ENCODE measurements at places on chromosomes 13 and 19. TPM values are rescaled to one million over a fixed set of nuclear protein-coding genes. Genes with fewer than 3 reads are reported as not detected.

CYP4F8 gene
- not detected for total RNA-seq

DNA sequence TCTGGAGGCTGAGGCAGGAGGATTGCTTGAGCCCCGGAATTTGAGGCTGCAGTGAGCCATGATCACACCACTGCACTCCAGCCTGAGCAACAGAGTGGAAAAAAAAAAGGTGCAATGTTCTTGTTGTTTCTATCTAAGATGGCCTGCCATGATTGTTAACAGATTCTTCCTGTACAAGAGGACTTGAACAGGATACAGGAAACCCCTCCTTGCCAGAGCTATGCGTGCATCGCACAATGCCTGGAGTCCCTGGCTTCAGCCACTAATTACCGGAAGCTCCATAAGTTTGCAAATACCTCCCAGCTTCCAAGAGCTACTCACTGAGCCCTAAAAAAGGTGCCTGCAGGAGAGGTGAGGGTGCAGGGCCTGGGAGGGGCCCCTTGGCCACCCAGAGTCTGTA, 13.1 kb upstream of the HIF3A start:
- no peak for DNase-seq

GRCh38 chr19:28289295-28290063, 923.5 kb downstream of the UQCRFS1 start:
- DNase-seq: no peak

- DNase-seq: no peak
These were observed 546.7 kb downstream of the SLITRK5 start for GRCh38 chr13:88217883-88218282.

DNA sequence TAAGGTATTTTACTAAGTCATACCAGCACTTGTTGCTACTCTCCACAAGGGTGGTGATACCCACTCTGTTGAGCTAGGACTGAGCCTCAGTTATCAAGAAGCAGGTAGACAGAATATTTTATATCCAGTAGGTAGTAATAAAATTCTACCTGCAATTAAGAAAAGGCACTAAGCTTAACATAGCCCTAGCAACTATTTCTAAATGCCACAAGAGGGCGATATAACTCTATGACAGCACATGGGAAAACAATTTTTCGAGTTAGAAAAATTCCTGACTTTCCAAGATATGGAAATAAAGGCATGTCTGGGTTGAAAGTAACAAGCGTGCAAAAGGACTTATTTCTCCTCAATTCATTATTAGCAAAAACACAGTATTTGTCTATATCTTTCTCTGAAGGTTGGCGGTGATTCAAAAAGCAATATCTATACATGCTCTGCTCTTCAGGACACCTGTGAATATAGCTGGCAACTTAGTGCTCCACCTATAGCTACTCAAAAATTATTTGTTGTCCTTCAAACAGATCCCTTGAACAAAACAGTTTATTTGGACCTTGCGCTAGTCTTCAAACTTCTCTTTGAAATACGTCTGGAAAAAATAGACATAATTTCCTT, 14.7 kb downstream of the CCDC169 start:
- no peak for DNase-seq

DNA sequence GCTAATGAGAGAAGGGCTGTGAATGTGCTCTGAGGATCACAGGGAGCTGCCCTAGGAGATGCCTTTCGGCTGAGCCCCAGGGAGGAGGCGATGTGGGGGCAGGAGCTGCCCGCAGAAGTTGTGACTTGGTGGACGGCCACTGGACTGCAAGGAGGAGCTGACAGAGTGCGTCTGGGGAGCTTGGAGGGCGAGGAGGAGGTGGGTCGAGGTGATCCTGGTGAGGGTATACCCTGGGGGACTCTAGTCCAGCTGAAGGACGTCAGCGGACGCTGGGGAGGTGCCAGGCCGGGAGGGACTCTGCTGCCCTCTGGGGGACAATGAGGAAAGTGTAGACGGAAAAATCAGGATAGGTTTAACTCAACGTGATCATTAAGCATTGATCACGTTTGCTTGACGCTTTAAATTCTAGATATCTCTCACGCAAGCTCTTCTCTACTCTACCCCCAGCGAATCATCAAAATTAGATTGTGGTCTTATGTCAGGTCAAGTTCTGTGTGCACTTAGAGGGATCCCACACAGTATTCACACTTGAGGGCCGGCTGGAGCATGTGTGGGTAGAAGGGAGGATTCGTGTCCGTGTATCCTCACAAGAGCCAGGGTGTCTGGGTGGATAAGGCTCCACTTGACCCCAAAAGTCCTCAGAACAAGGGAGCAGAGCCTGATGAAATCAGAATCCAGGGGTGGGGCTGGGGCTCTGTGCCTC, 3.3 kb upstream of the CEACAM7 start:
- DNase-seq: no peak

DNA sequence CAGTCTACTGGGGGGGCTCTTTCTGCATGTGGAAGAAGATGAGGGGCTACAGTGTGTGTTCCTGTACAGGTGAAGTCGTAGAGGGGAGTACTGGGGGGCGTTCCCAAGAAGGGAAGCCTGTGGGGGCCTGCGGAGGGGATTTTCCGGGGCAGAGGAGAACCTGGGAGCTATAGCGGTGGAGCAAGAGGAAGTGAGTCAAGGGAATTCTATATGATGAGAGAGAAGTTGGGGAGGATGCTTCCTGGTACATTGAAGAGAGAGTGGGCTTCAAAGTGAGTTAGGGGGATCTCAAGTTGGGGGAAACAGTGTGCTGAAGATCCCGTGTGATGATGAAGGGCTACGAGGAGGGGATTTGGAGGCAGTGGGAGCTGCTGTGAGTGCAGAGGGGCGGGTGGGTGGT, 1.9 kb upstream of the CACNG8 start:
- DNase-seq: no peak

GRCh38 chr19:50796128-50796633, 6.0 kb downstream of the ACP4 start:
- DNase-seq: no peak

GRCh38 chr19:37933937-37934358, 26.9 kb downstream of the SIPA1L3 start:
- DNase-seq: no peak

- DNase-seq: no peak
These were observed 284.4 kb downstream of the ZNF536 start for GRCh38 chr19:30656520-30657100.

DNA sequence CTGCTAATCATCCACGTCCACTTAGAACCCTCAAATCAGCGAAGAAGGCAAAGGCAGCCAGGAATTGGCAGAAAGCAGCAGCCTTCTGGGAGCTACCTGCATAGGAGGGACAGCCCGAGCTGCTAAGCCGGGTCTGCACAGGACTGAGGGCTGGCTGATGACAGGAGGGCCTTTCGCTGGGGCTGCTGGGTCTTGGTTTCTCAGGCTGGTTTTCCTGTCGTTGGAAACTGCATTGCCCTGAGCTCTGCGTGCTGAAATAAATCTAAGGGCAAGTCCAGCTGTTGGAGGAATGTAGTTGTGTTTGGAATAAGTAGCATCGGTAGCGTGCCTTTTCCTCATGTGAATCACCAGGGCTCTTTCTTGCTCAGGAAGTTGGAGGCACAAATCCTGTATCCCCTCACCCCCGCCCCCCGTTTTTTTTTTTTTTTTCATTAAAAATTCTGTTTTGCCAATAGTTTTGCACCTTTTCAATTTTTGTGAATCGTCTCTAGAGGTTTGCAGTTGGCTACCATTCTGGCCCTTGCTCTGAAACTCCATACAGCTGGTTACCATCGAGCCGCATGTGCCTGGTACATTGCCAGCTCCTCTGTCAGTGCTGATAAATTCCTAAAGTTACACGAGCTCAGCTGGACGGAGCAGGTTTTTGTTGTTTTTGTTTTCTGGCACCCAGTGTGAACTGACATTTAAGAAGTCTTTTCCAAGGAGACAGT, 193.9 kb upstream of the RNF113B start:
- DNase-seq: no peak

DNA sequence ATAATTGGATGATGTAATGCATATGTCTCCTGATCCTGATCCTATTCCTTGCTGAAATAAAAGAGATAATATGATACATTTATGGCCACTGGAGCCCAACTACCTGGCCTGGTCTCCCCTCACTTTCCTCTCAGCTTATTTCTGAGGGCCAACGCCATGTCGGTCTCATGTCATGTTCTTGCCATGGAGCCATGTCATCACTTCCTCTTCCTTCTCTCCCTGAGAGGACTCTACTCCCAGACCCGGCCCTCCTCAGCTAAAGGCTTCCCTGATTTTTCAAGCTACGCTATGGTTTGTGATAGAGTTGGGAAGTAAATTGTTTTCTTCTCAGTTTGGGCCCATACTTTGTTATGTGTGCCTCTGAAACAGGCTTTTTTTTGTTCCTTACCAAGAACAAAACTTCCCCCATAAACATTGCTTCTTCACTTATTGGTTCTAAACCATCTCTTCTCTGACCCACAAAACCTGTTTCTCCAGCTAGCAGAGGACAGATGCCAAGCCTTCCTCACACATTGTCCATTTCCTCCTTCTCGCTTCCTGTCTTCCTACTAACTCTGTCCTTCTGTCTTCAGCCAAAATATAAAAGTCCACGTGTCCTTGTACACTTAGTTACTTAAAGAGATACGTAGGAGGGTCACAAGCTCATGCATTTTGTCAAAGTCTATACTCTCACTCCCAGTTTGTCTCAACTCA, 319.9 kb upstream of the DACH1 start:
- DNase-seq: no peak

C19orf38 gene
- total RNA-seq: 0.32 TPM

ZNF112 gene
- total RNA-seq: 3.8 TPM

Data from cardiac septum (tissue), 1 donor.